Activated T-helper 1 cell treated with anti-CD3 and anti-CD28 coated beads, Interleukin-12 subunit alpha, Interleukin-12 subunit beta, Interleukin-2, Interleukin-4 antibody, amounts not matched to agents 30 ng/mL and 10 ng/mL and 1 ng/mL, durations not matched to agents 14 hours and 24 hours and 36 hours (primary cell): ENCODE measurements at places on chromosomes 1 and 21. TPM values are rescaled to one million over a fixed set of nuclear protein-coding genes. Genes with fewer than 3 reads are reported as not detected.

GRCh38 chr1:216822480-216822879 is 99.3 kb upstream of the ESRRG start:
- DNase-seq, result no peak

DNA sequence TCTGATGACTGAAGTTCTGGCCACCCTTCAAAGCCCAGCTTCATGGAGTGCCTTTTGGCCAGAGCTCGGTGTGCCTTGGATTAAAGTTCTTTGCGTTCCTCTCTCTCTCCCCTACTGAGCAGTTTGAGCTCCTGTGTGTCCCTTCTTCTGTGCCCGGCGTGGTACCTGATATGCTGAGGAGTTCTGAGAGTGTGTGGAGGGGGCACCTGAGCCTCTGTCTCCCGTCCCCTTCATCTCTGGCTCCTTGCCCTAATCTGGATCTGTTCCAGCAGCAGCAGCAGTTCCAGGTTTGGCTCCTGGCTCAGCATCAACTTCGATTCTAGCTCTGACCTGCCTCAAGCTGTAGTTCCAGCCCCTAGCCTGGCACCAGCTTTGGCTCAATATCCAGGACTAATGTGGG is 25.1 kb upstream of the MYCL start:
- DNase-seq, result no peak

- no peak for DNase-seq
Measured at GRCh38 chr1:219339466-219339865, 165.8 kb downstream of the LYPLAL1 start.

DNA sequence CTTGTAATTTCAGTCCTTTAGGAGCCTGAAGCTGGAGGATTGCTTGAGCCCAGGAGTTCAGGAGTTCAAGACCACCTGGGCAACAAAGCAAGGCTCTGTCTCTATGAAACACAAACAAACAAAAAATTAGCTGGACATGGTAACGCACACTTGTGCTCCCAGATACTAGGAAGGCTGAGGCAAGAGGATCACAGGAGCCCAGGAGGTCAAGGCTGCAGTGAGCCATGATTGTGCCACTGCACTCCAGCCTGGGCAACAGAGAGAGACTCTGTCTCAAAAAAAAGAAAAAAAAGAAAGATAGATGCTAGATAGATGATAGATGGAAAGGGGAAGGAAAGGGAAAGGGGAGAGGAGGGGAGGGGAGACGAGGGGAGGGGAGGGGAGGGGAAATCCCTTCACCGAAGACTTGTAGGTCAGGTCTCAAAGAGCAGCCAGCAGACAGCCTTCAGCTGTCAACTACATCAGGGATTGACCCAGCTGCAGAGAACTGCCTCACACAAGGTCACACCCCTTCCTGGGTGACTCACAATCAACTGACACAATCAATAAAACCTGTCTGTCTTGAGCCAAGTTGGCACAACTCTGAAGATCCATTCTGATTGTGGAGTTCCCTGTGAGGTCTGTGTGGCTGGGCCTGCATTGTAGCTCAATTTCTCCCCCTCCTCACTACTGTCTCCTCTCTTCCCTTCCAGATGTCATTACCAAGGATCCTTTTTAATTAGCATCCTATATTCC is 200.6 kb downstream of the RGS7 start:
- no peak for DNase-seq

DNA sequence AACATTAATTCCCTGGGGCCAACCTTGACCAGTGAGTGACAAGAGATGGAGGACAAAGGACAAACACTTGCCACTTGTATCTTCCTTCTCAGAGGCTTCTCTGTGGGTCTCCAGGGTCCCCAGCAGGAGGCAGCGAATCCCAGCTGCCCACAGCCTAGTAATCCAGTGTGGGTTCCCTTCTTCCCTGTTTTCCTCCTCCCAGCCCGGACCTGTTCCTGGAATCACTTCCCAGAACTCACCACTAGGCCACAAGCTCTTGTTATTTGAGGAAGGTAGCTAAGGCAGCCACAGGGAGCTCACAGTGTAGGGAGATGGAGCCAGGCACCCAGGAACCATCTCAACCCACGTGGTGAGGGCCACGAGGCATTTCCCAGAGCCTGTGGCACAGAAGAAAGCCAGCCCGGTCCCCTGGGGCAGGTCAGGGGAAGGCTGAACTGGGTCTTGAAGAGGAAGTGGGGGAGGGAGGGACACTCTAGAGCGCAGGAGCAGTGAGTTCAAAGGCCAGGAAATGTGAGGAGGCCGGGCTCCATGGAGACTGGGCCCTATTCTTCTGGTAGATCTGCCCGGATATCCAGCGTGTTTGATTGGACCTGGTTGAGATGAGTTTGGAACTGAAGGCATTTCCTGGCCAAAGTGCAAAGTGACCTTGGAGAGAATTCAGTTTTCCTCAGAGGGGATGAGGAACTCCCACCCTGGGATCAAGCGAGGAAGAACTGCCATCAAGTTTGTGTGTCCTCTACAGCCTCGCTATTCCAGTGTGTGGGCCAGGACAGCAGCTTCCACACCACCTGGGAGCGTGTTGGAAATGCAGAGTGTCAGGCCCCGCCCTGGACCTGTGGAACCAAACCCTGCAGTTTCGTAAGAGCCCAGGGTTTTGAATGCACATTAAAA is 20.3 kb upstream of the C2CD2 start:
- DNase-seq, result no peak

- no peak for DNase-seq
Measured at GRCh38 chr1:52739699-52740467, 13.6 kb downstream of the ZYG11B start.

- no peak for DNase-seq
Measured at GRCh38 chr21:18722193-18722592, 318.6 kb upstream of the TMPRSS15 start.

- DNase-seq, result no peak
Measured at GRCh38 chr1:57489358-57490036, 65.6 kb upstream of the DAB1 start.

DNA sequence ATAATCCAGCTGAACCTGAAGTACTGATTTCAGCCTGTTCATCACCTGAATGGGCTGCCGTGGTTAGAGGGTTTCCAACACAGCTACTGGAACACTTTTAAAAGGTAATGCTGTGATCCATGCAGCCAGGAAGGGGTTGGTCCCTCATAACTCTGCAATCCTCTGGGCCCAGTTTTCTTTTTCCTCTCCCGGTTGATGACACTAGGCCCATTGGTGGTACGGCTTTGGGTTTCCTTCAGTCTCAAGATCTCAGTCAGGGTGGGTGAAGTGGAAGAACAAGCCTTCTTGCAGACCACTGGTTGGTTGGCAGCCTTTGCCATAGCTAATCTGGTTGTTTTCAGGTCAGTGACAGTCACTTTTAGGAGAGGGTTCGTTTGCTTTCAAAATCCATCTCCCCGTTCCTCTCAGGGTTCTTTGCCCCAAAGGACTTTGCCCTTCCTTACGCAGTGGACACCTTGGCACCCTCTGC is 502 bp upstream of the SLC35A3 start:
- peak; percentile 10 for DNase-seq

DNA sequence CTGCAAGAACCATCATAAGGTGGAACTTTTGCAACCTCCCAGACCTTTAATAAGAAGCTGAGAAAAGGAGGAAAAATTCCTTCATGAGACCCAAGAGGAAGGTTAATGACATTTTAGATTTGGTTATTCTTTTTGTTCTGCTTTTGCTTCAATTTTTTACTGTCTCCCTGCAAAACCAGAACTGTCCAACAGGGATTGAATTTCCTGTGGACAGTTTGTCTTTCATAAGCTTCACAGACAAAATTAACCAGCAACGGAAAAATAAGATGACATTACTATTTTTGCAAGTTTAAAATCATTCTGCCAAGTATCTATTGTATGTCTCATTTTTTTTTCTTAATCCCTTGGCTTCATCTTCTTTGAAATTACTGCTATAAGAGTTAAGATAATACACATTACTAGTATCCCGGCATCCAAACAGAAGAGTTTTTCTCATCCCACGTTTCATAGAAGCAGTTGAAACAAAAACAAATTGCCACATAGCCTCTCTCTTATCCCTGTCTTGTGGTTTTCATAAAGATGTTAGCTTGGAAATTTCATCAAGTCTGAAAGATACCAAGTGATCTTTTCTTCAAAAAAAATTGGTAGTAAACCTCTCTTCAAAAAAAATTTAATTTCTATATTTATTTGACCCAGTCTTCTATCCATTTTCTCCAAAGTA is 465.3 kb upstream of the PTBP2 start:
- DNase-seq, result no peak

DNA sequence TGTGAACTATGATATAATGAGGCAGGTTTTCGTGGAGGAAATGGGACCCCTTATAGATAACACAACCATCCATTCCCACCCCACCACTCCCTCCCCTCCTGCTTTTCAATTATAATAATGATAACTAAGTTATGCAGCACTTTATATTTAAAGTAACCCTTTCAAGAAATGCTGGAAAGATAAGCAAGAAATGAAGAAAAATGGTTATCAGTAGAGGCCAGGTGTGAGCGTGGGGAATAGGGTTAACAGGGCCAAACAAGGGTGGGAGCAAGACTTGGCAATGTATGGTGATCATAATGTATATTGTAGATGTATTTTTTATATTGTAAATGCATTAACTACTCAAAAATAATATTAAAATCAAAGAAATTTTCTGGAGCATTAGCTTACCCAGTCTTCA is 133.4 kb downstream of the PBX1 start:
- DNase-seq, result no peak

DNA sequence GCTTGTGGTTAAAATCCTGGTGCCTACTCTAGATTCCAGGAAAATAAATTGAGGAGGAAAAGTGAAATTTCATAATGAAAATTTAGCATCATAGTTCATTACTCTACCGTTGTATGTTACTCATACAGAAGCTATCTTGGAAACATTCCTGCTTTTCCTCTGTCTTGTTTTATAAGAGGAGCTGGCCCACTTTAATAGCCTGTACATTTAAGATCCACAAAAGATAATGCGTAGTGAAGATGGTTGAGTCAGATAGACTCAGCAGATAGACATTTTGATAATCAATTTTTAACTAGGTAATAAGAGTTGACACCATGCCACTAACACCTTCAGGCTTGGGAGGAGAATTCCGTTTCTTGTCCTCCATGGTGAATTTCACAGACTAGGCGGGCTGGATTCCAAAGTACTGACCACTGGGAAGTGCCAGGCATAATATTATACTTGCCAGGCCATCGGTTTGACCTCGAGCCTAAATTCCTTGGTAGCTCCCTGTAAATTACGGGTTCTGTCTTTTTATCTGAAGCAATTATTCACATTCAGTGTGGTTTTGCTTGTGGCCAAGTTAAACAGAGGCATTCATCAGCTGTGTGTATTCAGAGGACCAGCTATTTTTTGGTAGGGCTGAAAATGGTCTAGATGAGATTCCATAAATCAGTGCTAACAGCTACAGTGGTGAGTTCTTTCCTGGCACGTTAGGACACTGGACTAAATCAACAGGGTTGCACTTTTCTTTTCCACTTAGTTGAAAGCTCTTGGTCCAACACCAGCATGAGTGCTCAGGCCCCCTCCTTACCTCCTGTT is 111.9 kb upstream of the KAZN start:
- no peak for DNase-seq

DNA sequence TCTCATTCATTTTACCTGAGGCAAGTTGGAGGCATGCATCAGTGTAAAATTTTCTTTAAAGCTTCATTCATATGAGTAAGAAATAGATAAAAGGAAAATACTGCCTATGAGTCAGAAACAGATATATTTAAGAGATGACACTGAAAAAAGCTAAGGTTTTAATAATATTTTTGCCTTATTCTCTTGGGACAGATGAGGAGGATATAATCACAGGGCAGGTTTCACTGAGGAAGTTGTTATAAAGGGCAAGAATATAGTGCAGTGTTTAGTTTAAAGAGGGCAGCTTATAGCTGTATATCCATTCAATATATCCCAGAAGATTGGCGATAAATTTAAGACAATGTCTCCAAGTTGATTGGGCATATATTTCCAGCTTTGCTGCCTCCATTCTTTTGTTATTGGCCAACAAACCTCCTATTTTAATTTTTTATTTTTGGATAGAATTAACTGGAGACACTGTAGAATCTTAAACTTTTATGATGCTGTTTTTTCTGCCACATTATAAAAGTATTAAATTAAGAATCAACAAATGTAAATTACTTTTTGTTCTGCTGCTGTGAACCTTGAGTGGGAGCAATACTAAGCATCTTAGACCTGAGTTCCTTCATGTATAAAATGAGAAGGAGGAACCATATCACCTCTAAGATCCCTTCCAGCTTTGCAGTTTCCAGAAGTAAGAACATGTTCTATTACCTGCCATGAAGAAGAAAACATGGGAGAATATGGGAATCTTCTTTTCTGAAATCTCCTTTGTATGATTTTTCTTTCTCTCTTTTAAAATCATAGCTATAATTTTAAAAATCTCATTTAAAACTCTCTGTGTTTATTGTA is 171.6 kb downstream of the S1PR1 start:
- no peak for DNase-seq

- no peak for DNase-seq
Measured at GRCh38 chr1:228835911-228836310, 100.6 kb downstream of the RHOU start.

- no peak for DNase-seq
Measured at GRCh38 chr1:63775418-63776127, 1.8 kb downstream of the ROR1 start.

DNA sequence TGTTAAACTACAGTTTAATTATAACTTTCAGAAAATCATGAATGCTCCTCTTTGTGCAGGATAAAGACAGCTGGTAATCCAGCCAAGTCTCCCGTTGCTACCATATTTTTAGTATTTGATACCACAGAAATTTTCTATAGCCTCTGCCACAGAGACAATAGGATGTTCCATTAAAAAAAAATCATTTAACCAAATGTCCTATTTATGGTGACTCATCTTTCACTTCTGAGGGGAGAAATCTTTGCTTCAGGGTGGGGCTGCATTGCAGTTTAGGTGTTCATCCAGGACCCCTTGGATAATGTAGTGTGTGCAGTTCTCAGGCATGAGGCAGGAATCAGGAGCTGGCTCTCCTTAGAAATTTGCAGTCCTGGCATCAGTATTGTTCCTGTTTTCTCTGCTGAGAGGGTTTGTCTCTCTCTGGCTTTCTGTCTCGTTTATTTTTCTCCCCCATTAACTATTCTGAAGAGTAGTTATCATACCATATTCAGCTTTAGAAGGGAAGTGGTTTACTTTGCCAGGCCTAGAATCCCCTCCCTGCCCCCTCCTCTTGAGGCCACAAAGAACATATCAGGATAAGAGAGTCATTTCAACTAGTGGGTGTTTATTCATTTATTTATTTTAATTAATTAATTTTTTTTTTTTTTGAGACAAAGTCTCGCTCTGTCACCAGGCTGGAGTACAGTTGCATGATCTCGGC is 3.1 kb downstream of the PRUNE1 start:
- DNase-seq, result no peak

The OR2G6 gene
- total RNA-seq, result not detected in 2 replicates

The KRTAP10-2 gene
- total RNA-seq, result not detected in 2 replicates

The TRIM67 gene
- not detected in 2 replicates for total RNA-seq

The FMO4 gene
- total RNA-seq, result 0.39 and 1.5 TPM in 2 replicates

The KRTAP21-2 gene
- not detected in 2 replicates for total RNA-seq

The ITLN2 gene
- total RNA-seq, result not detected in 2 replicates

The INPP5B gene
- total RNA-seq, result 23.6 and 27.2 TPM in 2 replicates

The B3GALT2 gene
- 0.13 TPM in 1 of 2 replicates, not detected in the other for total RNA-seq

The LEPR gene
- total RNA-seq, result 1.1 and 1.4 TPM in 2 replicates

The ERI3 gene
- 51.4 and 55.4 TPM in 2 replicates for total RNA-seq
